ENCODE measurements at places on chromosomes 5 and 9.

DNA sequence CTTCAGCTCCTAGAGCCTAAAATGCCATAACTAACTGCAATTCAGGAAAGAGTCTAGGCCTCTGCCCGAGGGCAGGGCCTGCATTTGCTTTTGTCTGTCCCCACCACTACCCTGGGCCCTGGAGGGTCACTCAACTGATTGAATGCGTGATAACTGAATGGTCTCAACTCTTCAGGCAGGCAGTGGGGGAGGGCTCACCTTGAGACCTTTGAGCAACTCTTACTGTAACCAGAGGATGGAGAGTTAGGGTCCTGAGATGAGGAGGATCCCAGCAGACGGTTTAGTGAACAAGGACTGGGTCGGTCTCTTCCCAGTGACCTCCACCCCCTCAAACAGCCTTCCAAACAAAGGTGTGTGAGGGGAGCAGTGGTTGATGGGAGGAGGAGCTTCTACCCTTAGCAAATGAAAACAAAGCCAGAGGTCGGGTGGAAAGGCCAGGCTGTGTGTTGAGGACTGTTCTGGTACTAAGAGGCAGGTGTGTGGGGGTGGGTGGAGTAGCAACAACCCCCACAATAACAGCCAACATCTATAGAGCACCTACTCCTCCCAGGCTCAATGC is 59.4 kb downstream of the CXXC5 start:
- no peak for DNase-seq

- no peak for DNase-seq
Measured at GRCh38 chr5:23930985-23931384, 423.6 kb downstream of the PRDM9 start.

DNA sequence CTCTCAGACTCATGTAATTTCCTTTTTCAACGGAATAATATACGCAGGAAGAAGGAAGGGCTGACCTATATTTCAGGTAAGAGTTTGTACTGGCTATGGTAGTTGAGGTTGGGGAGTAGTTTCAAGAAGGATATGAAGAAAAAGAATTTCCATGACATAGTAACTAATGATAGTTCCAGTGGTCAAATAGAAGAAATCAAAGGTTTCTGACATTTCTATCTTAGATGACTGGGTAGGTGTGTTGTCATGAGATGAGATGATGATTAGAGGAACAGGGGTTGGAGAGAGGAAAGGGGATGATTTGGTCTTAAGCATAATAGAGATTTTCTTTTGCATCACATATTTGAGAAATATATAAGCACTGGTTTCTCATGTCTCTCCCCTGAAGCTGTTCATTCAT is 166.0 kb downstream of the SPATA31D1 start:
- DNase-seq: no peak

DNA sequence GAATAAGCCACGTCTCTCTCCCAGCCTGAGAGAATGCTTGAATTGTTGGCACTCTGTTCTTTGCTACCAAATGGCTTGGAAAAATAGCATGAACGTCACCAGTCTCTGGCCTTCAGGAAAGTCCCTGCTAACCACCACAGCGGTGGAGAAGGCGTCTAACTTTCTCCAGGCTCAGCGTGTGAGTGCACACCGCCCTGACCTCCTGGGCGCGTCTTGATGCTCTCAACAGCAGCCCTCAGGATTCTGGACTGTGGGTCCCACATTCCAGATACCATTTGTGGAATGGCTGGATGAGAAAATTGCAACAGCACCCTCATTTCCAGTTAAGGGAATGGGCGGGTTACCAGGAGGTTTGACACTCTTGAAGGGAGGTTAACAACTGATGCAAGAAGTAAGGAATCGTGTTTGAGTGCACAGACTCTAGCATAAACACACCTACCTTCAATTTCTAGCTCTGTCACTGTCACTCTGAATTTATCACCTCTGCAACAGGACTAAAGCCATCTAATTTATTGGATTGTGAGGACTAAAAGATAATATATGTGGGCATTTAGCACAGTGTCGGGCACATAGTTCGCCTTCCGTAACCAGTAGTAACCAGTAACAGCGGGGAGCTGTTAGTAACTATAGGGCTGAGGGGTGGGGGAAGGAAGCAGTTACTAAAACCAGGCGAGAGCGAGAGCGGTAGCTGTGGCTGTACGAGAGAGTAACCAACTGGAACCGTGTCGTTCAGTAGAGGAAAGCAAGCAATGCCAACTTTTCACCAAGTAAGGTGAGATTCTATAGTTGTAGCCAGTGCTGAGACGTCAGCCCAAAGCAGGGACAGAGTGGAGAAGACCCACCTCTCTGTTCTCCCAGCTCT is 807 bp upstream of the PLGRKT start:
- DNase-seq: no peak

DNA sequence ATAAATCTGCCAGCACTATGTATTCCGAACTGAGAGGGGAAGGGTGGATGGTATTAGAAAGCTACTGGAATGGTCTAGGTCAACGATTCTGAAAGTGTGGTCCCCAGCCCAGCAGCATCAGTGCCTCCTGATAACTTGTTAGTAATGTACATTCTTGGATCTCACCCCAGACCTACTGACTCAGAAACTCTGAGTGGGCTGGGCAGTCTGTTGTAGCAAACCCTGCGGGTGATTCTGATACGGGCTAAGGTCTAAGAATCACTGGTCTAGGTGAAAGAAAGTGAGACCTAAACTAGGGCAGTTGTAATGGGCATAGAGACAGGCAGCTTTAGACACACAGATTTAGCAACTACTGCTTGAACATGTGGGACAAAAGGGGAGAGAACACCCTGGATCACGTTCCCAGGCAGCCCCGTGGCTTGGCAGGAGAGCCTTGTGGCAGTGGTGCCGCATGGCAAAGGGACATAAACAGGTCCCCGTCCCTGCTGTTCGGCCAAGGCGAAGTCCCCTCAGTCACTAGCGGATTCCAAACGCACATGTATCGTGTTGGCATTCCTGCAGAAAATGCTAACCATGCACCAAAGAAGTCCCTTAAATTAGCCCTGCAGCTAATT is 216.3 kb downstream of the TTLL11 start:
- DNase-seq: no peak

- no peak for DNase-seq
Measured at GRCh38 chr5:54628050-54628449, 110.5 kb downstream of the SNX18 start.

- no peak for DNase-seq
Measured at GRCh38 chr5:114953565-114953964, 216.1 kb downstream of the TRIM36 start.

DNA sequence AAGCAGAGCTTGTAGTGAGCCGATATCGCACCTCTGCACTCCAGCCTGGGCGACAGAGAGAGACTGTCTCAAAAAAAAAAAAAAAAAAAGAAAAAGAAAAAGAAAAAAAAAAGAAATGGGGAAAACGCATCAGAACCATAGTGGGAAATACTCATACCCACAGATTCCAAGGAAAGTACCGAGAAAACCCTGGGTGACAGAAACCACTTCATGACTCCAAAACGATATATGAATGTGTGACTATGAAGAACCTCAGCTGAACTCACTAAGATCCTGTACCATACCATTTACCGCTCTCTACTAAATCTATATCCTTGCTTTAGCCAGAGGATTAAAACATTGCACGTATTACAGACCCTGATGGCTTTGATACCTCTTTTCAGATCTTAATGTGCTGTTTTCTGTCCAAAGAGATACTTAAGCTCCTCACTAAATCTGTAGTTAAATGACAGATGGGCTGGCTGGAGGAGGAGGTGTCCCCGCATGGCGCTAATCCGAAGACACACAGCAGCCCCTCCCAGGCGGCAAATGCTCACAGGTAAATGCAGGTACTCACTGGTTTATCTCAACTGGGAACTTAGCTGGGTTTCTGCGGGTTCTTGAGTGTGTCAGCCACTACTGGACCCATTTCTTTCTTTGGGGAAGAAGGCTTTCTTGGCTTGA is 2.8 kb downstream of the LPCAT1 start:
- DNase-seq: no peak

DNA sequence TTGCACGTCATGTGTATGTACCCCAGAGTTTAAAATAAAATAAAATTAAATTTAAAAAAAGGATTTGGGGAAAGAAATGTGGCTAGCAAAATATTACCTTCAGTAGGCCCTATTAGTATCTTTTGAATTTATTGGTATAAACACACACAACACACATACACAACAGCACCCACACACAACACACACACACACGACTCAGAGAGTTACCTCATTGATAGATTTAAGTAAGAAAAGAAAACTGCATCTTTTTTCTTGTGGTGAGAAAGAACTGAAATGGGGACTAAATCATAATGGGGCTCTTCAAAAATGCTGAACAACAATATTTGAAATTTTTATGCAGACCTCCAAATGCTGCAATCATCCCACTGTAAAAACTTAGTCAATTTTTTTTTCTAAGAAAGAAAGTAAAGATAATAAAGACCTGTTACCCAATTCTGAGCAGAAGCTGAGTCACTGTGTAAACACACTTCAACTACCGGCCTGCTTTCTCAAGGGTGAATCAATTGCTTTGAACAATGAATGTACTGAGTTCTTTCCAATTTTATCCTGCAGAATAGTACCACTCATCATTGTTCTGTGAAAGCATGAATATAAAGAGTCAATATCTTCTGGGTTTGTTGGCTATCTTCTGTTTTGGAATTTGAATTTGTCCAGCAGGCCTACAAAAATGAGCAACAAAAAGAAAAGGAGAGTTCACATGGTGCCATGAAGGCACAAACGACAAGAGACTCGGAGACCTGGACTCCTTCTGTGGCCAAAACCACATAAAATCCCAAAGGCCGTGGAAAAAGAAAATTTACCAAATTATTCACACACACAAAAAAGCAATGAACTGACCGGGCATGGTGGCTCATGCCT is 57.9 kb upstream of the CCNG1 start:
- DNase-seq: no peak

DNA sequence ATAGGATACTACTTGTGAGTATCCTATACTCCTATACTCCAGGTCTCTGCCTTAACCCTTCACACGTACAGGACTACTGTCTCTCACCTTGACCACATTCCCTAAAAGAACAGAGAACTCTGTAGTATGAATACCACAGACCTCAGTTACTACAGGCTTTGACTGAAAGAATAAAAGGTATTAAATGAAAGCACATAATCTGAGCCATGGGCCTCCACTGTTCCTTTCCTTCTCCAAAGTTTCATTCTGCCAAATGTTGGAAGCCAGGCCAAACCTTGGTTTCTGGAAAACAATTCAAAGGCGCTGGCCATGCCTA is 191.5 kb downstream of the TSSK1B start:
- DNase-seq: no peak

GRCh38 chr5:83718195-83718825 is 2.3 kb downstream of the HAPLN1 start:
- peak; percentile 72 for DNase-seq

- no peak for DNase-seq
Measured at GRCh38 chr5:124887223-124887622, 140.8 kb upstream of the ZNF608 start.

GRCh38 chr9:35073279-35073612 is 821 bp upstream of the VCP start:
- DNase-seq: no peak

DNA sequence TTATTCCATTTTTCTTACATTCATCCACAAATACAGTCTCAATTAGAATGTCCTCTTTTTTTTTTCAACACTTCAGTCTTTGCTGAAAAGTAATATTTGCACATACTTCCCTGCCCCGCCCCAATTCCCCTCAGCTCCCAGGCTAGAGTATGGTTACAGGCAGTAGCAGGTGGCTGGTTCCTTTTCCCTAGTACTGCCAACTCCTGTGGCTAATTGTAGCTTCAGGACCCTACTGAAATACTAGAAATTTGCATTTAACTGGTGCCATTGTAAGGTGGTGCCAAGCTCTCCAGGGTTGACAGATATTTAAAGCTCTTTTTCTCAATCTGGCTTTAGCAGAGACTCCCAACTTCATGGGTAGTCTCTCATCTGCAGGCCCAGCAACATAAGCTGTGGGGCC is 80.3 kb downstream of the FAM81B start:
- no peak for DNase-seq

- no peak for DNase-seq
Measured at GRCh38 chr5:132489871-132490483, 596 bp downstream of the IRF1 start.

DNA sequence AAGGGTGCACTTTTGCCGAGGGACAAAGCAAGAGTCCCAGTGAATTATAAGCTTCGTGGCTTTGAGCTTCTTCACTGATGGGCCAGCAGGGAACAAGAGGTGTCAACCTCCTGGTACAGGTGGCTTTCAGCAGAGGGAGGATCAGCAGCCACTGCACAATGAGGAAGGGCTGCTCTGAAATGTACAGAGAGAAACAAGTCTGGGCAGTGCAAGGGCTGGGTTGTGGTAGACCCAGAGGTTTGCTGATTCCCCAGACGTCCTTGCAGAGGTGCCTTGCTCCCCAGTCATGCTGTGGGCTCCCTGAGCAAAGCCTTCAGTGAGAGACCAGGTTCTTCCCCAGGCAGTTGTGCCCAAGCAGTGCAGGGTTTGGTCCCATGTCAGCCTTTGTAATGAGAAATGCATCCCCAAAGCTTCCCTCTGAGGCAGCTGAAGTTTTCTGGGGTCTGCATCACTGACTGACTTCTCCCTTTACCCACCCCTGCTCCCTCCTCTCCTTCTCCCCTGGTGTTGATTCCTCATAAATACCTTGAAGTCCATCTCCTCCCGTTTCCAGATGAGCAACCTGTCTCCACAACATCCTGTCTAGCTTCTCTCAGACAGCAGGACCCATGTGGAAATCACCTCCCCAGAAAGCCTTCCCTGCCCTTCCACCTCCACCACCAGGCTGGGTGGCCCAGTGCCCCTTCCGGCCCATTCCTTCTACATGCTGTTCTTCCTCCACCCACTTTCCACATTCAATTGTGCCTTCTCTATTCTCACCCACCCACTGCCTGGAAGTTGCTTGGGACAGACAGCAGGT is 599.6 kb upstream of the ADAMTS16 start:
- DNase-seq: no peak

DNA sequence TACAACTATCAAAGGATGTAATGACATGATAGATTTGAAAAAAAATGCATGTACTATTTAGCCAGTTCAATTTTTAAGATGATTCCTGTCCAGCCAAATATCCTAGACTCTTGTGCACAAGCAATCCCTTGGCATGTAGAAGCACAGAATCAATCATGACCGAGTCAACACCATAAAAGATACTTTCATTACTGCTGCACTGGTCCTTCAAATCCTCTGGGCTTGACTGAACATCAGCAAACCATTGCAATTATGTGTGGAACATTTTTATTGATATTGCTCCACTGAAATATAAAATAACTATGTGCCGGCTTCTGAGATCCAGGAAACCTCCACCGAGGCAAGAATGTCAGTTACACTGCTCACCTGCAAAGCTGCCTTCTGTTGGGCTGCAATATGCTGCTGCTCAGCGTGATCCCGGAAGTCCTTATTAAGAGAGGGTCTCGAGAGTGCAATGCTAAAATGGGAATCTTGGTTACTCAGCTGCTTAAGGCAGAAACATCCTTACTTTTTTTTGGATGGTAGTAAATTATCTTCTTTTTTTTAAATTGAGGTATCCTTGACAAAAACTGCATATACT is 28.7 kb downstream of the INIP start:
- no peak for DNase-seq

GRCh38 chr5:135457424-135458071 is 5.4 kb upstream of the TIFAB start:
- no peak for DNase-seq
